ENCODE measurements at places on chromosomes 16 and 17.
A peak's percentile ranks its signal among the peaks of the same experiment; 100 is the strongest.

DNA sequence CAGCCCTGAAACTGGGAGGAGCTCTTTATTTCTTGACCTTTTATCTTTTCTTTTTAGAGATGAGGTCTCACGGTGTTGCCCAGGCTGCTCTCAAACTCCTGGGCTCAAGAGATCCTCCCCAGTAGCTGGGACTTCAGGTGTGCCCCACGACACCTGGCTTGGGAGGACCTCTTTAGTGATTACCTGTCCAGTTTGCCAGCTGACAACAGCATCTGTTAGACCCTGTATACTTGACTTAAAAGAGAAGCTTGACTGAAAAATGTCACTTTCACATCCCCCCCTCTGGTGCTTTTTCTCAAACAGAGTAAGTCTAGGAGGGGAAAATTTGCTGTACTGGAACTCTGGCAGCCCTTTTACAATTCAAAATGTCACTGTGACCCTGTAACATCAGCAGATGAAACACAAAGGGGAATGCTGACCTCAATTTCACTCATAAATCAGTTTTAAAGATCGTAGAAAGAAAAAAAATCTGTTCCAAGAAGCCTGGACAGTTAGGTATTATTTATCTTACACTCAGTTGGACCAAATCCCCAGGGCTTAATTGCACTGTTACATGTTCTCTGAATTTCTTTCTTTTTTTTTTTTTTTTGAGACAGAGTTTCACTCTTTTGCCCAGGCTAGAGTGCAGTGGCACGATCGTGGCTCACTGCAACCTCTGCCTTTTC is 1.8 kb upstream of the ERN1 start:
- no peak for DNase-seq

DNA sequence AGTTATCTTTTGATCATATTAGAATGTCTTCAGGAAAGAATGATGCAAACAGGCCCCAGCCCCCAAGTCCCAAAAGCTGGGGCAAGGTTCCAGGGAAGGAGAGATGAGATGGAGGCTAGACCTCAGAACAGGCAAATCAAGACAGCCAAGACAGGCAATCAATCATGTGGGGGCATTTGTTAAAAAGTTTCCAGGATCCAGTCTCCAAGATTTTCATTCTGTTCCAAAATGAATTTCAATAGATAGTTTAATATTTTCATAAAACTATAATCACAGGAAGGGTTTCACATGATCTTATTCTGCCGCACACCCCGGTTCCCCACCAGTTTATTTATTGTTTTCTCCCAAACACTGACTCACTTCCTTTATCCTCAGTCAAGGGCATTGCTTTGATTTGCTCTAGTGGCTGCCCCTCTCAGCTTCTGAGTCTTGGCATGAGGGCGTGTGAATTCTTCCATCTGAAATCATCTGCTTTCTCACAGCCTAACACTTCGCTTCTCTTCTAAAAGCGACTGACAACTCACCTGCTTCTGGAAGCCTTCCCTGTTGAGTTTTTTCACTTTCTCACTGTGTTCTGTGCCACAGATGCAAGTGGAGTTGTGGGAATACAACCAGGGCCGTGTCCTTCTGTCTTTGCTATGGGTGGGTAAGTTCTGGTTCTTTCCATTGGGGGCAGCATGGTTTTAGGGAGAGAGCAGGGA is 12.2 kb upstream of the TERF2 start:
- peak; percentile 78 for DNase-seq

GRCh38 chr17:58702045-58702476 is 9.7 kb downstream of the RAD51C start:
- DNase-seq: no peak

GRCh38 chr16:82741073-82741615 is 114.4 kb downstream of the CDH13 start:
- peak; percentile 61 for DNase-seq

DNA sequence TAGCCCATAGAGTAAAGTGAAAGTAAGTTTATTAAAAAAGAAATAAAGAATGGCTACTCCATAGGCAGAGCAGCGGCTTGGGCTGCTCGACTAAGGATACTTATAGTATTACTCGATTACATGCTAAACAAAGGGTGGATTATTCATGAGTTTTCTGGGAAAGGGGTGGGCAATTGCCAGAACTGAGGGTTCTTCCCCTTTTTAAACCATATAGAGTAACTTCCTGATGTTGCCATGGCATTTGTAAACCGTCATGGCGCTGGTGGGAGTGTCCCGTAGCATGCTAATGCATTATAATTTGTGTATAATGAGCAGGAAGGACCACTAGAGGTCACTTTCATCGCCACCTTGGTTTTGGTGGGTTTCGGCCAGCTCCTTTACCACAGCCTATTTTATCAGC is 13.3 kb upstream of the GAS7 start:
- DNase-seq: no peak

- DNase-seq: peak; percentile 29
Measured at GRCh38 chr16:53220585-53220984, 165.8 kb downstream of the CHD9 start.

DNA sequence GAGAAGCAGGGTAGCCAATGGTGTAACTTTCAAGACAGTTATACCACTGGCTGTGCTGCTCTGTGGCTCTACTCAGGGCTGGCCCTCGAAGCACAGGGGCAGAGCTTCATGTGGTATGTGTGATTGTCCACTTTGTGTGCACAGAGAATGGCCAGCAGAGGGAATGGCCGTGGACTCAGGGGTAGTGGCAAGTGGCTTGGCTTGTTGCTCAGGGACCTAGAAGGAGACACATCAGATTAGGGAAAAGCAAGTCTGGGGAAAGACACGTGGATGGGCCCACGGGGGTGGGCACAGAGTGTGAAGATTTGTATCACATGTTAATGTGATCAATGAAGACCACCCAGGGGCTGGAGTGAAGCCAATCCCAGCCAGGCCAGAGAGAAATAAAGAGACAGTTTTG is 20.0 kb upstream of the XYLT2 start:
- no peak for DNase-seq

- no peak for DNase-seq
Measured at GRCh38 chr17:44389281-44389680, at the start of gene ITGA2B. Gene ITGA2B (minus strand): TSS chr17:44389649. CDS start chr17:44389473, 176 bp downstream.

- no peak for DNase-seq
Measured at GRCh38 chr17:50055055-50055425, 870 bp upstream of the ITGA3 start.

GRCh38 chr16:78972986-78973385 is 627.6 kb downstream of the MAF start:
- DNase-seq: no peak

DNA sequence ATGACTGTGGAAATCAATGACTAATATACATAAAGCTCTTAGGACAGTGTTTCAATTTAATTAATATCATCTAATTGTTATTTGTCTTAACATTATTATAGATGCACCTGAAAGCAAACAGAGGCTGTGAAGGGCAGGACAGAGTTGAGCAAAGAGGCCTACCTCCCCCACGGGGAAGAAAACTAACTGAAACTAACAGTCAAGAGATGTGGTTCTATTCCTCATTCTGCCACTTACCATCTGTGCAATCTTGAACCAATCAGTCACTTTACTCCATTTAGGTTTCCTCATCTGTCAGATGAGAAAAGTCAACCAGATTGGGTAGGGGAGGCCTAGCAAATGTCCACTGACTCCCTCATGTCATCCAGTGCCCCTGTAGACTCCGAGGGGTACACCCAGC is 59.1 kb downstream of the C17orf67 start:
- DNase-seq: no peak

DNA sequence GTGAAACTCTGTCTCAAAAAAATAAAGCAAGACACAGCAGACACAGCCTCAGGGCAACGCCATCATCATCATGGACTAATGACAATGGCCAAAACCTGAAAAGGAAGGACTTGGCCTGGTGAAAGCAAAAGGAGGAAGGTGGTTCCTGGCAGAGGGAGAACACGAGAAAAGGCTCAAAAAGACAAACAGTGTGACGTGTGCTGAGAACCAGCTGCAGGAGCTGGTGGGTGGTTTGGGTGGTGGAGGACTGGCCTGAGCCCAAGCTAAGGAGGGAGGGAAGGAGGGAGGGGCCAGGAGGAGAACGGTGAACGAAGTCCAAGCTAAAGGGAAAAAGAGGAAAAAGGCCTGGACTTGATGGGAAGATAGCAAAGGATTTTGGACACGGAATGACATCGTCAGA is 85.1 kb downstream of the SLC39A11 start:
- no peak for DNase-seq

DNA sequence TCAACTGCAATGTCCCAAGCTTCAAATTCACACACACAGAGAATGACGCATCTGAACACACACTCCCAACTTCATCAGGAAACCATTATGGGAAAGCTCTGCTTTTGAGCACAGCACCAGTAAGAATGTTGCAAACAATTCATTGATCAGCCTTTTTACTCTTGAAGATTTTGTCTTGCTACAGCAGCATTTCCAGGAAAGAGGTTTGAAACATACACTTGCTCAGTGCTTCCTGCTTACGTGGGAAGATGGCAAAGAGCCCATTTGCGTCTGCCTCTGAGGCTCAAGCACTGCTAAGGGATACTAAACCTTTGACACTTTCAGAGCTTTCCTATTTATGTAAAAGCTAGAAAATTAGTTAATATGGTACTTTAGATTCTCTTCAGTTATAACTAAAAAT is 77.2 kb upstream of the MON1B start:
- DNase-seq: no peak

DNA sequence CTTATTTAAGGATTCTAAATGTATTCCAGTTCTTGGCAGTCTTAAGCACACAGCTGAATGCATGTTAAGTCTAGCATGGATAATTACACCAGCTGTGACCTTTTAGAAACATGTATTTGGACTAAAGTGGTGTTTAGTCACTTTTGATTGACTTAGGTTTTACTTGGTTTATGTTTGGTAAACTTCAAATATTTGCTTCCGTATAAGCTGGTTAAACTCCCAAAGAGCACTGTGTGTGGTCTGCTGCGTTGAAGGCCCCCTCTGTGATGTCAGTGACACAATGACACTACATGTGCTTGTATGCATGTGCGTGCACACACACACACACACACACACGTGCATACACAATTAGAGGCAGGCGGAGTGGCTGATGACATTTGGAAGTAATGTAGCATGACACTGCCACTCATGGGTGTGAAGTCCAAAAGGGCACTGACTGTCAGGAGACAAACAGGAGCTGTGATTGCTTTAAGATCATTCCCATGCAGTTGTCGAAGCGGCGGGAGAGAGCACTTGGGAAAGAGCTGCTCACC is 156.1 kb upstream of the CDH13 start:
- peak; percentile 4 for DNase-seq

DNA sequence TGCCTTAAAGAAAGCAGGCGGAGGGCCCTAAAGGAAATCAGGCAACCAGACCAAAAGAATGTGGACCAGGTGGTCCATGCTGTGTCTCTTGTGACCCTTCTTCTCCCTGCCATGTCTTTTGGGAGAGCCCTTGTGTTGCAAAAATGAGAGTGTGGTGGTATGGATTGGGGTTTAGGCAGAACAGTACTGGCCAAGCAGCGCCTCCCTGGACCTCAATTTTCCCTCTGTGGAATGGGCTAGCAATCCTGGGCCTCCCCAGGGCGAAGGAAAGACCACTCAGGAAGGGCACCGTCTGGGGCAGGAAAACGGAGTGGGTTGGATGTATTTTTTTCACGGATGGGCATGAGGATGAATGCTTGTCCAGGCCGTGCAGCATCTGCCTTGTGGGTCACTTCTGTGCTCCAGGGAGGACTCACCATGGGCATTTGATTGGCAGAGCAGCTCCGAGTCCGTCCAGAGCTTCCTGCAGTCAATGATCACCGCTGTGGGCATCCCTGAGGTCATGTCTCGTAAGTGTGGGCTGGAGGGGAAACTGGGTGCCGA is 7.6 kb upstream of the NLRC5 start:
- DNase-seq: no peak

DNA sequence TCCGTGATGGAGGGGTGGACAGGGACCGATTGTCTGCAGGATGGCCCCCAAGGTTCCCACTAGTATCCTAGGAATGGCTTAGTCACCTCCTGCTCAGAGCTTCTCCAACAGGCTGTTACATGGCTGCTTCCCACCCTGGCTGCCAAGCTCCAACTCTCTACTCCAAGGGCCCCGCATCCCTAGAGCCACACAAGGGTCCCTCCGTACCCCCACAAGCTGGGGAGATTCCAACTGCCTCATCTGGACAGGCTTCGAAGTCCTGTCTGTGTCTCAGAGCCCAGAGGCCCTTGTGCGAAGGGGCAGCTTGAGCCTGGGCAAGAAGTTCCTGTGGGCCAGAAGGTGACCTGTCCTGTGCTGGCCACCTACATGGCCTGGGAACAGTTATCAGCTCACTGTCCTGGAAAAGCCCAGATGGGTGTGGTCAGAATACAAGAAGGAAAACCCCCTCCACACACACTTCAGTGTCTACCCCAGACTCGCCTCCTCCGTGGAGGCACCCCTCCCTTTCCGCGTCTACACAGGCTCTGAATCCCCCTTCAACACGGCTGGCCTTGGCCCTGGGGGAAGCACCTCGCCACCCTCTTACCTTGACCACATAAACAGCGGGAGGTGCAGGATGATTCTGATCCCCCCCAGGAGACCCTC is 586 bp downstream of the MEAK7 start:
- peak; percentile 44 for DNase-seq

GRCh38 chr17:49106321-49107210 is 26.0 kb upstream of the B4GALNT2 start:
- peak; percentile 31 for DNase-seq

- no peak for DNase-seq
Measured at GRCh38 chr16:67242138-67242730, 5.0 kb downstream of the FHOD1 start.

DNA sequence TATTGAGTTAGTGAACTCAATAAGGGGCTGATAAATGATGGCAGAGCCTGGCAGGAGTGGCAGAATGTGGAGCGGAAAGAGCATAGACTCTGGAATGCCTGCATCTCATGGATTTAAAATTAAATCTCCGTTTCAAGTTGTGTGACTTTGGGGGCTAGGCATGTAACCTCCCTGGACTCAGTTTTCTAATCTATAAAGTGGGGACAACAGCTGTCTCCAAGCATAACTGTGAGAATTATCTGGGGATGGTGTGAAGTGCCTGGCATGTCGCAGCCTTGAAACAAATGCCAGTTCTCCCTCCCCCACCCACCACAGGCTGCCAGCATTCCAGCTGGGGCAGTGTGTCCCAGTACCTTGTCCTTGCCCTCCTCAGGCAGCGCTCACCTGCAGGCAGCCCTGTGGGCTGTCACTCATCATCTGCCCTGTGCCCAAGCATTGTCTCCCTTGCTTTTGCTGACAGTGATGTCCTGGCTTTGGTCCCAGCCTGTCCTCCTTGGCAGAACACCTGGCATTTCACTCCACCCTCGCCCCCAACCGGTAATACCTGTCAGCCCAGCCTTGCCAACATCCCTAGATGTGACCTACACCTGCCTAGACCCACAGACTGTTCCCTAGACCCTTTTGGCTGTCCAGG is 129.6 kb downstream of the MRM1 start:
- DNase-seq: no peak

- DNase-seq: peak; percentile 80
Measured at GRCh38 chr17:40303009-40303657, 5.8 kb upstream of the RARA start.

- peak; percentile 77 for DNase-seq
Measured at GRCh38 chr17:12386225-12386624, 279.5 kb upstream of the MYOCD start.
